ENCODE measurements at places on chromosomes 1 and 21.

DNA sequence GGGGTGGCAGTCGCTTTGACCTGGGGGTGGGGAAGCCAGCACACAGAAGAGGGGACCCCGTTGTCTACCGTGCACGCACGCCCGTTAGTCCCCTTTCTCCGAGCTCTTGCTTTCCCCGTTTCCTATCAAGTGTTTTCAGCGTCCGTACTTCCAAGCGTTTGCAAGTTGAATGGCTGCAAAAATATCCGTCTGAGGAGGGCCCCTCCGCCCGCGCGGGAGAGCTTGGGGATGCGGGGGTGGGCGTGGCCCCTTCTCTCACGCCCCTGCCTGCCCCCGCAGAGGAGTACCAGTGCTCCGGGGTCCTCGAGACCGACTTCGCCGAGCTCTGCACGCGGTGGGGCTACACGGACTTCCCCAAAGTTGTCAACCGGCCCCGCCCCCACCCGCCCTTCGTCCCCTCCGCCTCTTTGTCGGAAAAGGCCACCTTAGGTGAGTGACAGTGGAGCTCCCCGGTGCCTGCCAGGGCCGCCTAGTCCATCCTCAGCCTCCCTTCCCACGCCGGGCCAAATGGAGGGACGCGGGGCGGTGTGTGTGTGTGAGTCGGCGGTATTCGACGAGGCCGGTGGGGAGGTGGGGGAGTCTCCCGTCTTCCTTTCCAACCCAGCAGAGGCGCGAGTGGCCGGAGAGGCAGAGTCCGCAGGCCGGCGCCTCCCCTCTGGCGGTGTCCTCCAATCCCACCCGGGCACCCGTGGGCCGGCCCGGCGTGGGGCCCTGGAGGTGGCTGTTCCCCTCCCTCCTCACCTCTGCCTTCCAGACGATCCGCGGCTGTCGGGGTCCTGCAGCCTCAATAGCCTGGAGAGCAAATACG, 3.4 kb downstream of the LRRC71 start:
- no peak for DNase-seq

- DNase-seq, result no peak
Observed at GRCh38 chr1:21541835-21542234, 32.6 kb downstream of the ALPL start.

DNA sequence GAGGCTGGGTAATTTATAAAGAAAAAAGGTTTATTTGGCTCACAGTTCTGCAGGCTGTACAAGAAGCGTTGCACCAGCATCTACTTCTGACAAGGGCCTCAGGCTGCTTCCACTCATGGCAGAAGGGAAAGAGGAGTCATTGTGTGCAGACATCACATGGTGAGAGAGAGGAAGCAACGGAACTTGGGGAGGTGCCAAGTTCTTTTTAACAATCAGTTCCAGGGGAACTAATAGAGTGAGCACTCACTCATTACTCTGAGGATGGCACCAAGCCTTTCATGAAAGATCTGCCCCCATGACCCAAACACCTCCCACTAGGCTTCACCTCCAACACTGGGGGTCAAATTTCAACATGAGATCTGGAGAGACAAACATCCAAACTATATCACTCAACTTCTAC, 77.2 kb downstream of the DDAH1 start:
- no peak for DNase-seq

- DNase-seq, result peak; percentile 54
Observed at GRCh38 chr1:53617382-53617781, 121.6 kb downstream of the GLIS1 start.

DNA sequence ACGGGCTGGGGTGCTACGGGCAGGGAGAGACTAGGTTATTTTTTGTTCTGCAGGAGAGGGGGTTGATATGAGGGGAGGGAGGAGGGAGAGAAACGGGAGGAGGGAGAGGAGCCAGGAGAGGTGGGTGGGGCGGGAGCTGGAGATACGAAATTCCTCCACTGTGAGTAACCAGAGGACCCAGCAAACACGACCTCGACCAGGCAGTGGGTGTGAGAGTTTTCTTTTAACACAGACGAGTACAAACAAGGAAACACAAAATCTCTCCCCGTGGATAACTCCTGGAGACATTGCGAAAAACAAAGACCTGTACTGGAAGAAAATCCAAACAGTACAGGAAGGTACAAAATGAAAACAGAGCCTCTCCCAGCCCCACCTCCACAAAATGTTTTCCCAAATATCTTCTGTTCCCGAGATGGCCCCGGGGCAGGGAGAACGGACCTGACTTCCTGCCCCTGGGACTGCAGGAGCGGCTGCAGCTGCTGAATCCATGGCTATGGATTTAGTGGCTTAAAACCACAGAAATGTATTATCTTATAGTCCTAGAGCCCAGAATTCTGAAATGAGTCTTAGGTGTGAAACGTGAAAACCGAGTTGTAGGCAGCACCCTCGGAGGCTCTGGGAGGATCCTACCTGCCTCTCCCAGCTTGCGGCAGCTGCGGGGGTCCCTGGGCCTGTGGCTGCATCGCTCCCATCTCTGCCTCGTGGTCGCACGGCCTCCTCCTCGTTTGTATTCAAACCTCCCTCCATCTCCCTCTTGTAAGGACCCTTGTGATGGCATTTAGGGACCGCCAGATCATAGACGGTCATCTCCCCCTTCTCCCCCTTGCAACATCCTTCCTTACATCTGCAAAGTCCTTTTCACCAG, 82.2 kb downstream of the RIPK4 start:
- DNase-seq, result no peak

- no peak for DNase-seq
Observed at GRCh38 chr21:26973226-26973625, 6.3 kb upstream of the ADAMTS5 start.

DNA sequence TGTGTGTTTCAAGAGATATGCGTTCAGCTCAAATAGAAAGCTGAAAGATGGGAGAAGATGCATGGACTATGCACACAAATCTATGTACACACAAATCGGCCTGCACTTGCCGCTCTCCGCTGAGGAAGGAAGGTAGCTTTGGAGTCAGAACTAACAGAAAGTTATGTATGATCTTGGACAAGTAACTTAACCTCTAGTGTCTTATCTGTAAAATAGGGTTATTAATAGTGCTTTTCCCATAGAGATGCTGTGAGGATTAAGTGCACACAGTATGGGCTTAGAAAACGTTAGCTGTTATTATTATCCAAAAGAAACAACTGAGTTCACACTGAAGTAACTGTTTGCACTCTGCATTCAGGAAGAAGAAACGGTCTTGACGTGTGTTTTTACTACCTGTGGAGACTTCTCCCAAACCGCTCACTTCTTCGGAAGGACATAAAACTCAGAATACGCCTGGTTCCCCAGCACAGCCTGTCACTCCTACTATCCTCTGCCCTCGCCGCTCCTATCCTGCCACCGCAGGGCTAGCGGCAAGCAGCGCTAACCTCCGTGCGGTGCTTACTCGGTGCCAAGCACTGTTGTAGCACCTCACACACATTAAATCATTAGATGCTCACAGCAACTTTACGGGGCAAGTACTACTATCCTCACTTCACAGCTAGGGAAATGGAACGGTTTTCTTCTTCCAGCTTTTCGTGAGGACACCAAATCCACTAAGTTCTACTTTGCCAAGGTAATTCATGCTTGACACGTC, 1.3 kb downstream of the TGFBR3 start:
- no peak for DNase-seq

DNA sequence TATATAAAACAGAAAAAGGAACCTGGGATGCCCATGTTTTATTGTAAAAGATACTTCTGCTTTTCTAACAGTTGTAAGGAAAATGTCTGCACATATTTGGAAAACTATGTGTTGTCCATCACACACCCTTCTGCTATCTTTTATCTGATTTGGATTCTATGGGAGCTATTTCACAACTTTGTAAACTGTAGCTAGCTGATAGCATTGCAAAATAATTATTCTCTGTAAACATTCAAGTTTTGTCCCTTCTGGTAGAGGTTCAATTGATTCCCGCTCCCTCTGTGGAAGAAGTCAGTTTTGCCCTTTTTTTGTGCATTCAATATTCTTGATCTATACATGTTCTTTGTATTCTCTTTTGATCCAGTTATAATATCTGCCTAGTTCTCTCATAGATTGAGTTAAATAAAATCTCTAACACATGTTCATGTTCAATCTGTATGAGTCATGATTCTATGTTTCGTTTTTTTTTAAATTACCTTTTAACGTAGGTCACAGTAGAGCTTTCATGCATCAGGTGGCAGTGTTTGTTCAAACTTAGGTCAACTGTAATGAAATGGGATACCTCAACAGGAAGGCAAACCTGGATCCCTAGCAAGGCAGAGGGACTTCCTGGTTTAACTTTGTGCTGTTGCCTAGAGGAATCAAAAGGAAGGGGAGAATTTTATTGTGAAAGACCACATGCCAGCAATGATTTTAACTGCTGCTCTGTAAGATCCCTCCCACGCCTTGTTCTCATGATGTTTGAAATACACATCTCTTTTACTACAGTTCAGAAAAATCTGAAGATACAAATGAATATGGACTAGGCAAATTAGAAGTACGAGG, 26.0 kb upstream of the BCL9 start:
- no peak for DNase-seq

GRCh38 chr1:84170171-84170570, 26.1 kb downstream of the PRKACB start:
- DNase-seq, result no peak

DNA sequence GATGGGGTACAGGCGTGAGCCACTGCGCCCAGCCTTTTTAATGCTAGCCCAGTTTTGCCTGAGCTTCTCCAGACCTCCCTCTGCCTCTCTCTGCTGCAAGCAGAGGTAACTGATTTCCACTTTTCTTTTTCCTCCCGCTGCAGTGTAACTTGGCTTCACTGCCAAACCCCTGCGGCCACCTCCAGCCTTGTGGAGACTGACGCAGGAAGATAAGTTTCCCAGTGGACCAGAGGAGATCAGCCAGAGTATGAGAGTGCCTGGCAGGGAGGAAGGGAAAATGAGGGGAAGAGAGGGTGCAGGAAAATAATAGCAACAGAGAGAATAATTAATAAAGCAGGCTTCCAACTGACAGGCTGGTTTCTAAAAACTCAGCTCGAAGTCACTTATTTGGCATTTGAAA, 143.7 kb downstream of the PCNX2 start:
- DNase-seq, result no peak

- DNase-seq, result no peak
Observed at GRCh38 chr21:38212706-38213105, 44.1 kb upstream of the KCNJ15 start.

GRCh38 chr1:171868217-171868803, 27.0 kb downstream of the DNM3 start:
- no peak for DNase-seq

DNA sequence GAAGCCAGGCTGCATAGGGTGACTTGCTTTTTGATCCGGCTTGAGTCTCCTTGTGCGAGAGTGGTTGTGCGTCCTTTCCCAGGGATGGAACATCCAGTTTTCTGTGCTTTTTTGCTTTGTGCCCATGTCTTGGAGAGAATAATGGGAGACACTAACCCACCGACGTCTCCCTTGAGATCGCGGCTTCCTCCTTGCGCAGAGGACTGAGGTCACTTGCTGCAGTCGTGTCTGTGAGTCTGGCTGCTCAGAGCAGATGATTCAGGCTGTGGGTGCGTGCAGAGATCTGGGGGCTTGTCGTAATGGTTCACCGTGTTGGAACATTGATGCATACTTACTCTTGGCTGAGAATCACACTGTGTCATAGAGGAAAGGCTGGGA, 164.5 kb upstream of the CACNA1E start:
- DNase-seq, result no peak

DNA sequence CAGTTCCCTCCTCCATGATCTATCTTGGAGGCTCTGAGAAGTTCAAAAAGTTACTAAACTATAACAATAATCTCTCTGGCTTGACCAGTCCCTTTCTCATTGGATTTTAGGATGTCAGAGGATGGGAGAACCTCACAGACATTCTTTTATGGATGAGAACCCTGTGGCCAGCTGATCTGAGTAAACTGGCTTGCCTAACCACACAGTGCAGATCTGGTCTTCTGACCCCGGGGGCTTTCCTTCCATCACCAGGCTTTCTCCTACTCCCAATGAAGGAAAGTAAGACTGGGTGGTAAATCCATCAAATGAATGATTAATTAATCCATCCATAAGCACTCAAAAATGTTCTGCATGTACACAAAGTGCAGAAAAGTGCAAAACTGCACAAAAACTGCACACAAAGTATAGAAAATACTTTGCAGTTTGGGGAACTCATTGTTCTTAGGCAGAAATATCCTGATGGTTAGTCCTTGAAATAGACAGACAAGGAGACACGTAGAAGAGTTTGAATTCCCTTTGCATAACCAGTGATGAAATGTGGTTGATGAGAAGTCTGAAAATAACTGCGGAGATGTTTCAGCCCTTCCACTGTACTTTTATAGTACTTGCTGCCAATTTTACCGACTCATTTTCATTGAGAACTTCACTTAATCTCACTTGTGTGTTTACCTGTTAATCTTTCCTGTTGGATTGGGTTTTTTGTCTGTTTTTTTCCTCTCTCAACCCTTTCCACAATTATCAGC, 2.5 kb upstream of the F3 start:
- DNase-seq, result no peak

DNA sequence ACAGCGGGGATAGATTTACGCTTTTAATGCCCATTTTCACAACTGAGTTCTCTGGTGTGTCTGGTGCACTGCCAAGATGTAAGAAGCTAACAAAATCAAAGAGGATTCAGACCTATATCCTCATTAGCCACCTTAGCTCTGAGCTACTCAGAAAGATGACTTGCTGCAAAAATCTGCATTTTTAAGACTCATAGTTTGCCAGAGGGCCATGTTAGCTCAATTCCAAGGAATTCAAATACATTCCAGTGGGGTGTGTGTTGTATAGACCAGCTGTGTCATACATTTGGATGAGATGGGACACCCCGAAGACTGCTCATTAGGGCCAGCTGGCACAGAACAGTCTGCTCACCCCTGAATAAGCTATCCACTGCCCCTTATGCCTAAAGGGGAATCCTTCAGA, 8.9 kb downstream of the DENND2D start:
- DNase-seq, result no peak

GRCh38 chr1:202351725-202352124, 3.2 kb downstream of the PPP1R12B start:
- no peak for DNase-seq

- peak; percentile 92 for DNase-seq
Observed at GRCh38 chr1:15949453-15950245, 26.3 kb downstream of the ZBTB17 start.

DNA sequence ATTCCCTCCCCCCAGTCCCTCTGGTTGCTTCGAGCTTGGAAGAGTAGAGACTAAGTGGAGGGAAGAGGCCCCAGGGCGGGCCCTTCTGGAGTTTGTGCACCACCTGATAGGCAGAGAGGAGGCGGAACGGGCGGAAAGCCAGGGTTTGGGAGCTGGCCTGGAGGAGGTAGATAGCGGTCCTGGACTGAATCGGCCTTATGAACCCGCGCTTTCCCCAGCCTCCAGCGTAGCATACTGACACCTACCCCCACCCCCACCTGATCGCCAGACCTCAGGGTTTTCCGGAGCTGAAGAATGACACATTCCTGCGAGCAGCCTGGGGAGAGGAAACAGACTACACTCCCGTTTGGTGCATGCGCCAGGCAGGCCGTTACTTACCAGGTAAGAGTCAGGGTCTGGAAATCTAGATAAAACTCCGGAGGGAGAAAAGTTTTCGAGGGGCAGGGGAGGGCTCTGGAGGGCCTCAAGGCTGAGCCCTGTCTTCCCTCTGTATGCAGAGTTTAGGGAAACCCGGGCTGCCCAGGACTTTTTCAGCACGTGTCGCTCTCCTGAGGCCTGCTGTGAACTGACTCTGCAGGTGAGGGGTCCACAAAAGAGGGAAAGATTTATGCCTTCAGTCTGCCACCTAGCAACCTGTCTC, 705 bp downstream of the UROD start:
- DNase-seq, result peak; percentile 82

Measured in lower leg skin (tissue), 4 donors.